Motor neuron (in vitro differentiated cells): ENCODE measurements at places on chromosomes 2 and 18. TPM values are rescaled to one million over a fixed set of nuclear protein-coding genes. Genes with fewer than 3 reads are reported as not detected.

Gene TM4SF20
- 0.23 and 0.33 TPM in 2 replicates for total RNA-seq

Gene MROH2A
- not detected in 2 replicates for total RNA-seq

Gene CXCR1
- 0.17 TPM in 1 of 2 replicates, not detected in the other for total RNA-seq

Gene GALNT13
- total RNA-seq: 5.7 and 9.4 TPM in 2 replicates

Gene ST8SIA5
- 1.1 and 2.8 TPM in 2 replicates for total RNA-seq

Gene TMEM169
- 28.0 and 30.2 TPM in 2 replicates for total RNA-seq

Gene SLC4A5
- total RNA-seq: 1.6 and 1.7 TPM in 2 replicates

Gene DLX1
- total RNA-seq: 1.3 and 2.3 TPM in 2 replicates

Gene IL1F10
- total RNA-seq: not detected in 2 replicates

Gene HOXD9
- total RNA-seq: 7.6 and 9.5 TPM in 2 replicates

Gene KHK
- total RNA-seq: 5.0 and 5.4 TPM in 2 replicates

Gene CRYBA2
- total RNA-seq: 1.4 TPM in 1 of 2 replicates, not detected in the other

Gene HOXD8
- total RNA-seq: 18.1 and 19.4 TPM in 2 replicates

- no peak for ATAC-seq
Measured at GRCh38 chr2:192190474-192190873, 4.3 kb downstream of the TMEFF2 start.

DNA sequence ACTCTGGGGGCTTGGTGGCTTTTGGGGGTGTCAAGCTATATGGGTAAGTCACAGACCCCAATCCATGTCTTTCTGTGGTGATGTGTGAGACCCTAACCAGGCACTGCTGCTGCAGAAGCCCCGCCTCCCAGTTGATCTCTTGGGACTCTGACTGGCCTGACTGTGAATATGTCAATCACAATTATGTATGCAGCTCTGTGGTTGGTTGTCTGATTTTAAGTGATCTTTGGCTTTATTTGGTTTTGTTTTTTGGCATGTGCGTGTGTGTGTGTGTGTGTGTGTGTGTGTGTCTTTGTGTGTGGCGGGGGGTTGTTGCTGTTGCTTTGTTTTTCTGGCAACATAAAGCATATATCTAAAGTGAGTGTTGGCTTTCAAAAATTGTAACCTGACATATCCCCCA lies 78.5 kb upstream of the GLS start:
- ATAC-seq: peak; percentile 62

DNA sequence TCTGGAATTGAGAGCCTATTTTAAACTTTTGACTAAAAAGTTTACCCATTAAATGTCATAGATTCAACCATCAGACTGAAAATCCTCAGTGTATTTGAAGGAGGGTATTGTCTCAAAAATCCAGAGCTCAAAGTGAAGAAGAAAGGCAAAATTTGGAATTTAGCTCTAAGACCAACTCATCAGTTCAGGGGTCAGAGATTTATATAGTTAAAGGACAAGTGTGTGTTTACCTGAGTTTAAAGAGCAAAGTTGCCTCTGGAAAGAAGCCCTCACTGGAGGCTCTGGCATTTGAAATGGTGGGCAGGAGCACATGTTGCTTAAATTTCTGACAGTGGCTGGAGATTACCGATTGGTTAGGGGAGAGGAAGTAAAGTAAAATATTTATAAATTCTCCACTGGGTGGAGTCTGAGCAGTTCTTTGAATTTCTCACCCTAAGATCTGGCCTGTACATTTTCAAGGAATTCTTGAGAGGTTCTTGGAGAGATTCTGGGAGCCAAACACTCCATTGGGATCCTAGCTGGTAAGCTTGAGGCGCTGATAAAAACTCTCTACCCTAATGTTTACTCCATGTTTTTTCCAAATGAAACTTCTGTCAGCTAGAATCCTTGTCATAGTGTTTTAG lies at the start of gene KYNU:
Gene KYNU (plus strand): TSS at position 449 of the 623 bp plus-strand sequence. CDS start 7,704 bp downstream, outside the sequence.
- no peak for ATAC-seq

DNA sequence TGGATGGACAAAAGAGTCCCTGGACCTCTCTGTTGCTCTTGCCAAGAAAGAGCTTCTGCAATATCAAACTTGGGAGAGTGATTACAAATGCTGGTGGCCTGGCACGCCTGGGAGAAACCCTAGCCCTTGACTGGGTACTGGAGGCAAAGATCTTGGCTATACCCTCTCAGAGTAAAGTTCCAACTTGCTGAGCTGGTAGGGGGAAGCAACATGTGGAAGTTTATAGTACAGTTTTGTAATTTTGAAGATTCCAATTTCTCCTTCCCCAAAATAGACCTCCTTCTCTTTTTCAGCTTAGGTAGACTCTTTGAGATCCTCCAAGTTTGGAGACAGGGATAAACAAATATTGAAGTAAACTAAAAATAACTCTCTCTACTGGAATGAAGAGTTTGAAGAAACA lies 645.3 kb downstream of the NR4A2 start:
- ATAC-seq: no peak

DNA sequence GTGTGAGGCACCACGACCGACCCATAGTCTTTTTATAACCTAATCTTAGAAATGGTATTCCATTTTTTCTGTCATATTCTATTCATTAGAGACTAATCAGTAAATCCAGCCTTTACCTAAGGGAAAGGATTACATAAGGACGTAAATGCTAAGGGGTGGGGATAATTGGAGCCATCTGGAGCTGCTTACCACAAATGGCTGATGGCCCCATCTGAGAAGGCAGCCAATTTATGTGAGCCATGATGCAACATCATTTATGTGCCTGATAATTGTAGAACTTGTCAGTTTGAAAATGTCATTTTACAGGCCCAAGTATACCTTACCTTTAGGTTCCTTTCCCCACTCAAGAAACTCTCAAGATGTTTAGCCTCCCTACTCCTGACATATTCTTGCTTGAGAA lies 44.0 kb downstream of the ARHGEF33 start:
- peak; percentile 95 for ATAC-seq

DNA sequence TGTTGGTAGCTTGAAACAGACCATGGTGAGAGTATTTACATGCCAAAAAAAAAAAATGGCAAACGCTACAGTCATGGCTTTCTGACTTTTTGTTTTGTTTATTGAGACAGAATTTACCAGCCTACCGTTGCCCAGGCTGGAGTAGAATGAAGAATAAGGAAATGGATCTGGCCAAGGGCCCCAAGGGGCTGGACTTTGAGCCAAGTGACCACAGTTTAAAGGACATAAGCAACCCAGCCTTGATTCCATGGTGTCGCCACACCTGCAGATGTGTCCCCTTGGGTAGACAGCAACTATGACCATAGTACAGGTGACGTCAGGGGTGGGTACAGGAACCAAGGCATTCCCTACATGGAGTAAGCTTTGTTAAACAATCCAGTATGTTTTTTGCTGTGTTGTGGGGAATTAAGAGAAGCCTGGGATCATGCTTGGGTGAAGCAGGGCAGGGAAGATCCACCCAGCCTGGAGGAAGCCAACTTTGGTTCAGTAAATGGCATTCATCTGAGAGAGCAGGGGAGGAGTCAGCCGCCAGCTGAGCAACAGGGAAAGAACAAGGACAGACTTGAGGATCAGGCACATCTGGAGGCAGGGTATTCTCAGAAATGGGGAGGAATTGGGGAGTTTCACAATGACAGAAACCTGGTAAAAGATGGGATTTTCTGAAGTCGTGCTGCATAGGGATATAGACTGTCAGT lies 110.3 kb upstream of the SH3BP4 start:
- no peak for ATAC-seq

- ATAC-seq: no peak
Measured at GRCh38 chr2:227862227-227862740, 9.1 kb upstream of the DAW1 start.

DNA sequence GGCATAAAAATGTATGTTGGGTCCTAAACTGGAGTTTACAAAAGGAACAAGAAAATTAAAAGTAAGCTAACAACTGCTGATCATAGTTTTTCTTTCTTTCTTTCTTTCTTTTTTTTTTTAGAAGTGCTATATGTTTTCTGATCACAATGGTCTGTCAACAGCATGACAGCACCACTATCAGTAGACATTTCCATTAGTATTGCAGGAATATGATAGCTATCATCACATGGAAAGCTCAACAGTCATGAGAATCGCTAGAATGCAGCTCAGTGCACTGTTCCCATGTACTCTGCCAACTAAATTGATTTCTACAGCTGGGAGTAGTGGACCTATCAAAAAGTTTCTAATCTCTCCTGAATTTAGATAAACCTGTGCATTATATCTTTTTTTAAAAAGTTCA lies 950.3 kb upstream of the ACVR2A start:
- ATAC-seq: no peak

- peak; percentile 46 for ATAC-seq
Measured at GRCh38 chr2:183063083-183063482, 15.5 kb upstream of the DUSP19 start.

GRCh38 chr18:77271576-77272481 lies 22.2 kb downstream of the GALR1 start:
- ATAC-seq: no peak

- ATAC-seq: no peak
Measured at GRCh38 chr2:46073540-46074046, 223.6 kb upstream of the EPAS1 start.

GRCh38 chr2:238515377-238515776 lies 88.7 kb downstream of the ASB1 start:
- no peak for ATAC-seq

DNA sequence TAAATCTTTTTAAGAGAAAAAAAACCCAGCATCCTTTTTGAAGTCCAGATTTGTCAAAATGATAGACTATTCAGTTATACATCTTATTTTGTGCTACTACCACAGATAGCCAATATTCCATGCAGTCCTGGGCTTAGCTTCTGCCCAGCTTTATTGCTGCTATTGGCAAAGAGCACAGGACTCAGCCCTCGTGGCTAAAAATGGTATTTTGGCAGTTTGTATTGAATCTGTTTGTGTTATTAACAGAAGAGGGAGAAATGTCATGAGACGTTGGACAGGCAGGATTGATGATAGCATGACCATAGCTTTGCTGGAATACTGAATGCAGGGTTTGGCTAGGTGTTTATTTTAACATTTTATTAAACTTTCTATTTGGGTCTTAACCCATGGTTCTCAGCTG lies 19.4 kb downstream of the ELAC1 start:
- ATAC-seq: no peak

- ATAC-seq: peak; percentile 22
Measured at GRCh38 chr2:111617299-111618225, 266.4 kb downstream of the ANAPC1 start.

DNA sequence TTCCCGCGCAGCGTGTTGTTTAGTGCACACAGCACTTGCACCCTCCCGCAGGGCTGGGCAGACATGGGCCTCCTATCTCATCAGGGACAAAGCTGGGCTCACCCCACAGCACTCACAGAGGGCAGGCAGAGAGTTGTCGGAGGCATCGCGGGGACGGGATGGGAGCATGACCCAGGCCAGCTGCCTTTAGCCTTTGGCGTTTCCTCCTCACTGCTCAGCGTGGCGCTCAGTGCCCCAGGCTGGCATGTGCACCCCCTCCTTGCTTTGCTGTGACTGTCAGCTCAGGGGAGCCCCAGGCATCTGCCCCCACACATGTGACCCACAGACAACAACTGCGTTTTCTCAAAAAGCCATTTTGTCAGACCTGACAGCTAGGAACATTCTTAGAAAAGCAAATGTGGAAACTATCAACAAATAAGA lies 101.1 kb downstream of the RNF144A start:
- no peak for ATAC-seq

GRCh38 chr2:111622859-111623258 lies 261.1 kb downstream of the ANAPC1 start:
- no peak for ATAC-seq

DNA sequence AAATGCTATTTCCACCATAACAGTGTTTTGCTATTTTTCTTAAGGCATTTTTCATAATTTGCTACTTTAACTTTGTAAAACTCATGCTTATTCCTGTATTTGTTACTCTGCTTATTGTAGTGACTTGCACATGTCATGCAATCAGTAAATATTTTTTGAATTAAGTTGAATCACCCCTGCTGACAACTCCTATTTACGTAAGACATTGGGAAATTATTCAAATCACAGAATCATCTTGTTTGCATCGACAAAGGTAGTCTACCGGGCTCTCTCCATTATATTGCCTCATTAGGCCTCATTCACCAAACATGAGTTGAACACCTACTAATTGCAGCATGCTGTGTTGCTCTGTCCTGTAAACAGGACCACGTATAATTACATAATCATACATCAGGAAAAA lies 478.5 kb upstream of the ZEB2 start:
- ATAC-seq: no peak

- peak; percentile 23 for ATAC-seq
Measured at GRCh38 chr2:86480105-86480504, 38.9 kb downstream of the KDM3A start.
